Cardiac ventricle fibroblast (primary cell): ENCODE measurements at places on chromosomes 3 and 15. TPM values are rescaled to one million over a fixed set of nuclear protein-coding genes. Genes with fewer than 3 reads are reported as not detected.

Gene PCLAF
- 11.0 and 18.2 TPM in 2 replicates for total RNA-seq

Gene NANOGP8
- not detected in 2 replicates for total RNA-seq

Gene C3orf49
- total RNA-seq, result not detected in 2 replicates

Gene SPTSSB
- total RNA-seq, result 0.44 TPM in 1 of 2 replicates, not detected in the other

Gene PLA2G4B
- total RNA-seq, result 0.94 and 2.3 TPM in 2 replicates

Gene CCDC39
- total RNA-seq, result not detected in 2 replicates
